T-helper 17 cell (primary cell): ENCODE measurements at places on chromosomes 2 and 18. TPM values are rescaled to one million over a fixed set of nuclear protein-coding genes. Genes with fewer than 3 reads are reported as not detected.
A peak's percentile ranks its signal among the peaks of the same experiment; 100 is the strongest.

TTN gene
- 26.4 TPM for total RNA-seq

OTOS gene
- not detected for total RNA-seq

TMEM200C gene
- not detected for total RNA-seq

DNA sequence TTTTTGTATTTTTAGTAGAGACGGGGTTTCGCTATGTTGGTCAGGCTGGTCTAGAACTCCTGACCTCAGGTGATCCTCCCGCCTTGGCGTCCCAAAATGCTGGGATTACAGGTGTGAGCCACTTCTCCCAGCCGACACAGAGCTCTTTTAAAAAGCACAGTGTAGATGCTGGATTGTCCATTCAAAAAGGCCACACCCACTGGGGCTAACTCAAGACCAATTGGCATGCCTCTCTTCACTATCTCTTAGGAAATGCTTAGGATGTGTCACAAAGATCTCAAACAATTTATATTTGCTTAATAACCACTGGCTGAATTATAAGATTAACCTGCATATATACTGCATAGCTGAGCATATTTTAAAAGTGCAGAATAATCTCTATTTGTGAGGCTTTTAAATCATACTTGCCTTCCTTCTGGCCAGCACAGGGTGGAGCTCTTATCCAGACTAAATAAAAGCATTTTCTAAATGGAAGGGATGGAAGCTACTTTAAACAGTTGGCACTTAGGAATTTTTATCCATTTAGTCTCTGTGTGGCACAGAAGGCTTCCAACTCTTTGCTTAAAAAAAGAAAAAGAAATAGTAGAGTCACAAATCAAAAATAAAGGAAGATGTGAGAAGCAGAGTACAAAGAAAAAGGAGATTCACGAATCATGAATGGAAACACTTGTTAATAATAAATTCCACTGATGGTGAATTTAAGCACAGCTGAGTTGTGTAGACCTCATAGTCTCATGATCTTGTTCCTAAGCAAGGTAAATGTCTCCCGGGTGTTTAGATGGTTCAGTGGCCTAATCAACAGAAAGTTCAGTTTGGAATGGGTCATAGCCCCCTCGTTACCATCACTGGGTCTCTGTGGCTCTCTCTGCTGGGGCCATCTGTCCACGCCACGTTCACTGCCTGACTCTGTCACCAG lies 22.4 kb downstream of the CRYGD start:
- no peak overlapping the region for H3K27ac ChIP-seq
- H3K4me3 ChIP-seq, result no peak overlapping the region
- peaks cover 5% of the 10 kb centered on the region for H3K4me1 ChIP-seq
- DNase-seq, result no peak
- peaks cover 51% of the 10 kb centered on the region for H3K27me3 ChIP-seq

- no peak overlapping the region for H3K4me3 ChIP-seq
- H3K36me3 ChIP-seq, result no peaks in the 10 kb centered on the region
- no peak for DNase-seq
- H3K27me3 ChIP-seq, result peaks cover 31% of the 10 kb centered on the region
- no peak overlapping the region for H3K27ac ChIP-seq
- no peaks in the 10 kb centered on the region for H3K4me1 ChIP-seq
Measured at GRCh38 chr2:19772981-19773380, 128.8 kb downstream of the TTC32 start.

GRCh38 chr2:109128616-109129355 lies at the start of gene SH3RF3:
Gene SH3RF3, plus strand, starts transcription at chr2:109129205.
- H3K27me3 ChIP-seq, result peaks cover 68% of the 10 kb centered on the region
- peaks cover 10% of the 10 kb centered on the region for H3K4me1 ChIP-seq
- H3K27ac ChIP-seq, result no peak within 1 kb of the TSS
- peak; percentile 14 for DNase-seq
- peaks cover 5% of the 10 kb centered on the region for H3K36me3 ChIP-seq

GRCh38 chr2:21256006-21256405 lies 132.2 kb downstream of the TDRD15 start:
- H3K36me3 ChIP-seq, result no peaks in the 10 kb centered on the region
- H3K27me3 ChIP-seq, result no peaks in the 10 kb centered on the region
- no peaks in the 10 kb centered on the region for H3K4me1 ChIP-seq
- no peak for DNase-seq
- no peak overlapping the region for H3K4me3 ChIP-seq

- no peaks in the 10 kb centered on the region for H3K36me3 ChIP-seq
- no peaks in the 10 kb centered on the region for H3K4me1 ChIP-seq
- no peak overlapping the region for H3K4me3 ChIP-seq
- DNase-seq, result no peak
- no peak overlapping the region for H3K27ac ChIP-seq
Measured at GRCh38 chr2:224449212-224450147, 47.6 kb upstream of the FAM124B start.

GRCh38 chr18:50065527-50065926 lies 129.4 kb downstream of the MYO5B start:
- no peak for DNase-seq
- H3K36me3 ChIP-seq, result no peaks in the 10 kb centered on the region
- H3K4me1 ChIP-seq, result no peaks in the 10 kb centered on the region
- H3K4me3 ChIP-seq, result no peak overlapping the region

GRCh38 chr2:53114582-53114981 lies 653.0 kb upstream of the CHAC2 start:
- no peak for DNase-seq
- no peak overlapping the region for H3K27ac ChIP-seq
- H3K4me1 ChIP-seq, result no peaks in the 10 kb centered on the region
- H3K4me3 ChIP-seq, result no peak overlapping the region

- no peaks in the 10 kb centered on the region for H3K4me1 ChIP-seq
- H3K36me3 ChIP-seq, result no peaks in the 10 kb centered on the region
- no peak for DNase-seq
- H3K4me3 ChIP-seq, result no peak overlapping the region
- H3K27ac ChIP-seq, result no peak overlapping the region
Measured at GRCh38 chr18:21314724-21315123, 72.7 kb downstream of the GREB1L start.

GRCh38 chr2:166610180-166610912 lies 116.3 kb upstream of the SCN7A start:
- DNase-seq, result no peak
- H3K27ac ChIP-seq, result no peak overlapping the region
- peaks cover 5% of the 10 kb centered on the region for H3K27me3 ChIP-seq
- no peak overlapping the region for H3K4me3 ChIP-seq
- H3K36me3 ChIP-seq, result no peaks in the 10 kb centered on the region

GRCh38 chr2:199932312-199932855 lies 21.3 kb downstream of the C2orf69 start:
- no peaks in the 10 kb centered on the region for H3K27me3 ChIP-seq
- no peak overlapping the region for H3K27ac ChIP-seq
- no peak overlapping the region for H3K4me3 ChIP-seq
- no peak for DNase-seq
- peaks cover 2% of the 10 kb centered on the region for H3K4me1 ChIP-seq

DNA sequence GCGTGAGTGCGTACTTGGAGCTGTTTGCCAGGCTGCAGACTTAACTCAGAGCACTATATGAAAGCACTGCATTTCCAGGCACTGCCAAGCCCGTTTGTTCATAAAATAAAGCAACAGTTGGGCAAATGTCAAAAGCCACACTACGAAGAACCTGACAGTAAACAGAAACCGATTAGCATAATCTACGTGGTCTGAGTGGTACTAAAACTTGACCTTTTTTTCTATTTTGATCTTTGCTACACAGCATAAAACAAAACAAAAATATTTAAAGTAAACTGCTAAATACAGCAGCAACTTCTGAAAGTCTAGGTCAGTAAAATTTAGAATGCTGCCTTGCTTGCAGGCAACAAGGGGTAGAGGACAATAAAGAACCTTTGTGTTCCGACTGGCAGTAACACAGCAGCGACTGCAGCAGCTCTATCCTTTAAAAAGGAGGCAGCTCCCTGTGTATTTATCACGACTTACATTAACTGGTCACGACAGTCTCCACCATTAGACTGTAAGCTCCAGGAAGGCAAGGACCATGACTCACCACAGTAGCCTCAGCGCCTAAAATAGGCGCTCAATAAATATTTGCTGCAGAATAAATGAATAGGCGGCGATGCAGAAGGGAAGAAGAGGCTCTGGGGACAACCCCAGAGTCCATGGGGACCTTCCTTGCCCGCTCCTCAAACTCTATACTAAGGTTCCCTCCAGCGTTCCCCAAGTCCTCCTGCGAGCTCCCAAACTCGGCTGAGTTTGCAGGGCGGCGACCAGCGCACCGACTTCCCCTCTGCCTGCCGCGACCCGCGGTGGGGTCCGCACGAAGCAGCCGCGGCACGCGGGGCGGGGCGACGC lies 902 bp downstream of the SS18 start:
- H3K36me3 ChIP-seq, result no peaks in the 10 kb centered on the region
- H3K27ac ChIP-seq, result peak overlapping the region; percentile 97
- H3K27me3 ChIP-seq, result no peaks in the 10 kb centered on the region
- peaks cover 18% of the 10 kb centered on the region for H3K4me1 ChIP-seq

GRCh38 chr2:239714116-239714515 lies 311.0 kb downstream of the NDUFA10 start:
- no peak for DNase-seq
- H3K36me3 ChIP-seq, result no peaks in the 10 kb centered on the region
- no peak overlapping the region for H3K4me3 ChIP-seq
- H3K4me1 ChIP-seq, result no peaks in the 10 kb centered on the region
- peaks cover 4% of the 10 kb centered on the region for H3K27me3 ChIP-seq

DNA sequence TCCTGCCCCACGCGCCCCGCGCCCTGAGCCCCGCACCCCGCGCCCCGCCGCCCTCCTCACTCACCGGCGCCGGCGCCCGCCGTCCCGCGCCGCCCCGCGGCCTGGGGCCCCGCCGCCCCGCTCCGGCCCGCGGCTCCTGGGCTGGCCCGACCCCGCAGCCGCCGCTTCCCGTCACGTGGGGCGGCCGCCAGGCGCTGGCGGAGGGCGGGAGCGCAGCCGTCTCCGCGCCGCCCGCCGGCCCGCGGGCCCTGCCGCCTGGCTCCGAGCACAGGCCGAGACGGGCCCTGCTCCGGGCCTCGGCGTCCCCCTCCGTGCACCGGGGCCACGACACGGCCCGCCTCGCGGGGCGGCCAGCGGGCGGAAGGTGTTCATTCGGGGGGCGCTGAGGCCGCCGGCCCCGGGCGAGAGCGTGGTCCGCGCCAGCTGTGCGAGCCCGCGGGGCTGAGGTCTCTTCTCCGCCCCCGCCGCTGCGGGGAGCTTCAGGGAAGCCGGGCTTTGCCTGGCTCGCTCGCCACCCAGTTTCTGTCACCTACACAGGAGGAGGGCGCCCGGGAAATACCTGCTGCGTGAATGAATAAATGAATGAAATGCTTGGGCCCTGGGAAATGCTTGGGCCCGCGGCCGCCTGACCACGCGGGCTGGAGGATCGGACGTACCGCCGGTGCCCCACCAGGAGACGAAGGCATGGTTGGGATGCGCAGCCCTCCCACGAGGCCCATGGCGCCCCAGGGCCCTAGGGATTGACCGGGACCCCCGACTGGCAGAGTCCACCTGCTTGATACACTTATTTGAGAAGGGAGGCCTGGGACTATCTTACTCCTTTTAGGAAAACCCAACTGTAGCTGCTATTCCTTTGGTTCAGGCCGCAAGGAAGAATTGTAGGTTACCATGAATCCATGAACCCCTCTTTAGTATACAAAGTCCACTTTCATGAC lies at the start of gene TGFBRAP1:
Gene TGFBRAP1, minus strand, starts transcription at position 175 of the 935 bp plus-strand sequence. CDS start 21,434 bp downstream, outside the sequence.
- H3K27ac ChIP-seq, result peak within 1 kb of the TSS; percentile 95
- peak within 1 kb of the TSS; percentile 93 for H3K4me3 ChIP-seq
- DNase-seq, result peak; percentile 62
- H3K27me3 ChIP-seq, result no peaks in the 10 kb centered on the region
- H3K4me1 ChIP-seq, result peaks cover 23% of the 10 kb centered on the region
- H3K36me3 ChIP-seq, result no peaks in the 10 kb centered on the region
